Activated B cell treated with CpG ODN at 0.5 μM for 24 hours (primary cell): ENCODE measurements at places on chromosomes 13 and 19. TPM values are rescaled to one million over a fixed set of nuclear protein-coding genes. Genes with fewer than 3 reads are reported as not detected.

- DNase-seq, result no peak
These were observed 519.9 kb upstream of the SPRY2 start for GRCh38 chr13:80860845-80861244.

- DNase-seq, result no peak
These were observed 1691.5 kb upstream of the SLC10A2 start for GRCh38 chr13:104757712-104758111.

Gene LCP1
- 948 and 977 TPM in 2 replicates for total RNA-seq

Gene ZNF486
- total RNA-seq, result 13.5 and 16.2 TPM in 2 replicates

Gene NR2F6
- total RNA-seq, result 4.3 and 4.6 TPM in 2 replicates

Gene NCAN
- not detected in 2 replicates for total RNA-seq

- no peak for DNase-seq
These were observed 3.4 kb downstream of the SF3A2 start for GRCh38 chr19:2239771-2240770.

Gene RGL3
- total RNA-seq, result 0.32 and 0.33 TPM in 2 replicates

DNA sequence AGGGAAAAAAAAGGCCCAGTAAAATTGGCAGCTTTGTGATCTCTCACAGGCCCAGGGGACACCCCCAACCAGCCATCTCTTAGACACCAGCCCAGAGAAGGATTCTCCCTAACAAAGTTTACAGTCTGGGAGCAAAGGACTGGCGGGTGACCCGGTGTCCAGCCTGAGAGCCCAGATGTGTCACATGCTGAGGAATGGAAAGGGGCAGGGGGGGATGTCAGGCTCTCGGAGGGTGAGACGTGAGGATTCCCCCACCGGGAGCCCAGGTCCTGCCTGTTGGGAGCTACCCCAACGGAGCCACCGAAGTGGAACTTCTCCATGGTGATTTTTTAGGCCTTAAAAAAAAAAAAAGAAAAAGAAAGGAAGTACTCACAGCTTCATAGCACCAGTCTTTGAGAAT is 4.8 kb upstream of the CTXN1 start:
- DNase-seq, result no peak

DNA sequence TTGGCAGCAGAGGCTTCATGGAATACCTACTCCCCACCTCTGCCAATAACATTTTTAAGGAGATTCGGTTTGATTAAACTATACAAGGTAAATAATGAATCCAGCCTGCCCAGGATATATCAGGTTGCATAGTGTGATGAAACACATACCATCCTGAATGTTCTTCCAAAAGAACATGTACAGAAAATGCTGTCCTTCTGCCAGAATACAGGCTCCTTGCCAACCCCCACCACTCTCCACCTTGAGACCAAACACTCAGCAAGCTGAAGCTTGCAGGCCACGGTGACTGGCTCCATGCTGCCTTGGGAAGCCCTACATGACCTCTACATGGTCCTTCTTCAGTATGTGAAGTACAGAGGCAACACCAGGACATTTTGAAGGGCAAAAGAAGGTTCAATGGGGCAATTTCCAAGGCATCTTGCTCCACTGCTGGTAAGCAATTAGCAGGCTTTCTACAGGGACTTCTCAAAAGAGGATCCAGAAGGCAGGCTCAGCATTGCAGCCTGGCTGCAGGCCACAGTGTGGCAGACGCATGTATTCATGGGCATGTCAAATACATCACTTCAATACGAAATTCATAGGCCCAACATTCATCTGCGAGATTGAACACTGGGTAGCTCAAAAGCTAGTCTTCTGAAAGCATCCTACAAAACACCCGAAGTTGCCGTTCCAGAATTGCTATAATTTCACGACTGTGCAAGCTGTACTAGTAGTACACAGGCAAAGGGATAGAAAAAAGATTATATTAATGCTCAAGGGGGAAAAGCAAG is 62.4 kb upstream of the SERP2 start:
- no peak for DNase-seq

GRCh38 chr19:46022061-46022430 is 807 bp downstream of the PGLYRP1 start:
- no peak for DNase-seq

- DNase-seq, result no peak
These were observed 252.9 kb upstream of the SLITRK6 start for GRCh38 chr13:86052141-86052540.

Gene FREM2
- total RNA-seq, result not detected in 2 replicates

DNA sequence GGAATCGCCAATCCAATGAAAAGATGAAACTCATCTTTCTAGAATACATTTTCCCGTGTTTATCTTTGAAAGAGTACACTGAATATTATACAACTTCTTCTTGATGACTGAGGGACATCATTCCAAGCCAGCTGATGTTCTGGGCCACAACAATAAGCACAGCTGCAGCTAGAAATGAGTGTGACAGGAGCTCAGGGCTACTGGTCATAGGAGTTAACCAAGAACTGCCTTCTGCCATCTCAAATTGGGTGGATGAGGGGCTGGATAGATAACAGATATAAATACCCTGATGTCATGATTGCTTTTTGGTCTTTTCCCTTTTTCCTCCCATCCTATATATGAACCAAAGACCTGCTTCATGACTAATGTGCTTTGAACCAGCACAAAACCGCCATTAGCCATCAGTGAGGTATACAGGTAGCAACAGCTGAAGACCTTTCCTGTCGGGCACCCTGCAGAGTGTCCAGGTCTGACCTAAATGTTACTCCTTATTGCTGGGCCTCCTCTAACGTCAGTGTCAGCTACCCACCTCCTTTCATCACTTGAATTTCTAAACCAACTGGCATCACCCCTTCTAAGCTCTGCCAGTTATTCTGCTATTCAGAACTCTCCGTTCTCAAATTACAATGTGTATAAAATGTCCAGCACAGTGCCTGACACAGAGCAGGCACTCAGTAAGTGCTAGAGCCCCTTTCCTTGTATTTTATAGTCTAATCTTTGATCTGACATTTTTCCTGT is 178.2 kb downstream of the ENOX1 start:
- DNase-seq, result no peak

DNA sequence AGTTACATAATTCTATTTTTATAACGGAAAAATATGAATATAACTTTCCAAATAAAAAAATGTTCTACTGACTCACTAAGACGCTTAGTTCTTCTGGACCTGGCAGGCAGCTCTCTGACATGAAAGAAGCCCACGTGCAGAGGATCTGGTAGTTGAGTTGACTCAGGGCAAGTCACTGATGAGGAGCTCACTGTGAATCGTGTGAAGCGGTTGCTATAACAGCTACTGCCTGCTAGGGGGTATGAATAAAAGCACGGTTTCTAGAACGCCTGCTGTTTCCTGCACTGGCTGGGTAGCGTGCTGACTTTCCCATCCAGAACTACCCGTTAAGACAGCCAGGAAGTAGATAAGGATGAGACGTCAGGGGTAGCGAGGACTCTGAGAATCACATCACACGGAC is 54.7 kb upstream of the WASF3 start:
- no peak for DNase-seq

Gene PCDH9
- 5.6 and 6.4 TPM in 2 replicates for total RNA-seq

Gene CDX2
- not detected in 2 replicates for total RNA-seq

Gene SMIM7
- 90.2 and 110 TPM in 2 replicates for total RNA-seq

Gene SPART
- 17.2 and 19.8 TPM in 2 replicates for total RNA-seq

- DNase-seq, result no peak
These were observed 139.3 kb downstream of the ENOX1 start for GRCh38 chr13:43647471-43647870.
